NCI-H187 (cell line): ENCODE measurements at places on chromosomes 4 and X.

GRCh38 chr4:129978315-129978714, 882.4 kb downstream of the C4orf33 start:
- DNase-seq: no peak

DNA sequence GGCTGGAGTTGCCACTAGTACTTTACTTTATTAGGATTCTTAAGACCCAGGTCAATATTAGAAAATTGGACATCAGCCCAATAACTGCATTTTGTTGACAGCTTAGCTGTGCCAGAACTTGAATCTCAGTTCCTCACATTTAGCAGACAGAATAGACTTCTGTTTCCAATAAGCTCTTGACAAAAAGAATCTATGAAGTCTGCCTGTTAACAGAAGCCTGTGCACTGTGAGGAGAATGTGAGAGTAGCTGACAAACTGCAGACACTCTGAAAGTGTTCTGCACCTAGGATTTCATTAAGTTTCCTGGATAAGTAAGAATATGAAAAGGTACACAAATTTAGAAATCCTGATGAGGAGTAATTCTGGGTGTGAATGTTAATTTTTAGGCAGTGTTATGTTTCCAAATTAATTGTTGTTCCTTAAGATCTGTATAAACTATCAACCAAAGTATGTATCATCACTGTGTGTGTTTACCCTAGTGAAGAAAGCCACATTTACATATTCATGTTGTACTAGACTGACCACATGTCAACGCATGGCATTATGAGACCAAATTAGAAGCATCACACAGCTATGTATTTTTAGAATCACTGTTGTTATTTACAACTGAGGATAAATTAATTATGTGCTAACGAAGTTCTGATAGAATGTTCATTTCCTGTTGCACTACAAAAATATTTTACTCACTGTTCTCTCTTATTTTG, 756.4 kb upstream of the IGFBP7 start:
- DNase-seq: no peak

DNA sequence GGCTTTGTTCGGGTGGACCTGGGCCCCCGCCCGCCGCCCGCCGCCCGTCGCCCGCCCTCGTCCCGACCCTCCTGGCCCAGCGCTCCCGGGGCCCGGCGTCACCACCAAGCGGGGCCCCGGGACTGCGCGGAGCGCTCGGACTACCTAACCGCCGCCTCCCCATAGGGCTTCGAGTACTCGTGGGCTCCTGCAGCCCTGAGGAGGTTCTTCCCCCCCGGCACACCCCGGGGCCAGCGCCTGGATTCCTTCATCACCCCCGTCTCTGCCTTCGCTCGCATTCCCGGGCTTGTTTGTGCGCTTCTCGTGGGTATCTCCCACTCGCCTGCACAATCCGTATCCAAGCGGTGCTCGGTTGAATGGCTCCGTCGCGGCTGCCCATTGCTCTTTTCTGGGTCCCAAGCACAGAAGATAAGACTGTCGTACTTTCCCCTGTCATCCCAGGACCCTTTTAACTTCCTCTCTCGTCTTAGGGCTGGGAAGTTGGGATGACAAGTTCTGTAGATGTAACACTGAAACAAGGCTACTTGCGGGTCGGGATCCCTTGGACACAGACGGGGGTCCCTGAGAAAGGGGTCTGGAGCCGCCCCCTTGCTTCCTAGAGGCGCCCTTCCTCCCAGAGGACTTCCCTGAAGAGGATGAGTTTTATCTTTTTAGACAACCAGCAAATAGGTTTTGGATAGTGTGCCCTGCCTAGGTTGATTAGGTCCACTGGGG, 565 bp downstream of the MOB1B start:
- no peak for DNase-seq

GRCh38 chr4:83780053-83780733, 244.3 kb downstream of the GPAT3 start:
- DNase-seq: no peak

DNA sequence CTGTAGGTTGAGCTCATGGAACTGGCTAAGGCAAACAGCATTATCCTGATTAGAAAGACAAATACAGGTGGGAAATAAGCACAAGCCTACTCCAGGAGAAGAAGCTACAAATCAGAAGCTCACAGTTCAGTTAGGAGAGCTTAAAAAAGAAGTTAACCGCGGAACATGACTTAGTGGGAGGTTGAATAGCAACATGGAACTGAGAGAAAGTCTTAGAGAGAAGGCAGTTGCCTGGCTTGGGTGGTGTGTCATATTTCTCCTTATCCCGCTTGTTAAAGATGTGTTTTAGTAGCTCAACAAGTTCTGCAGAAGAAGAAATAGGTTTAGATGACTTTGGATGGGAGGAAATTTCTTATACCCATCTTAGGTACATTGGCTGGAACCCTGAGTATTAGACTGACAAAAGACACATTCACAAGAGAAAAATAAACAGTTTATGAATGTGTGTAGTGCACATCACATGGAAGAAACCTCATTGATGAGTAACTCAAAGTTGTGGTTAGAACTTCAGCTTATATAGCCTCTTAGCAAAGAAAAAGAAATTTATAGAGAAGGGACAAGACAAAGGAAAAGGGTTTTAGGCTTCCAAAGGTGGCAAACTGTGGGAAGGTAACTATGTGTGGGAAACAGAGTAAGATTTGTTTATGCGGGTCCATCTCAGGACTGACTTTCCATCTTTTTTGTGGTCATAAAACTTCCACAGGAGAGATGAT, 37.4 kb upstream of the RXFP1 start:
- DNase-seq: no peak

DNA sequence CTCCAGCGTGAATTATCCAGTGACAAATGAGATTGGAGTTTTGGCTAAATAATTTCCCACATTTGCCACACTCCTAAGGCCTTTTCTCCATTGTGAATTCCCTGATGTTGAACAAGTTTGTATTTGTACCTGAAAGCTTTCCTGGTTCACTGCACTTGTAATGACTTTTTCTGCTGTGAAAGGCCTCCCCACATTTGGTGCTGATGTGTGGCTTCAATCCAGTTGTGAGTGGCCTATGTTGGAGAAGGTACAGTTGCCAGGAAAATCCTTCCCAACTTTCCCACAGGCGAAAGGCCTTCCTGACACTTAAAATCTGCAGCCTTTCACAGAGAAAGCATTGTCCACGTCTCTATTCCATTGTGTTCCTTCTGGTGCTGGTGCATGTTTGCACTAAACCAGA, 17.3 kb upstream of the HPGD start:
- no peak for DNase-seq

DNA sequence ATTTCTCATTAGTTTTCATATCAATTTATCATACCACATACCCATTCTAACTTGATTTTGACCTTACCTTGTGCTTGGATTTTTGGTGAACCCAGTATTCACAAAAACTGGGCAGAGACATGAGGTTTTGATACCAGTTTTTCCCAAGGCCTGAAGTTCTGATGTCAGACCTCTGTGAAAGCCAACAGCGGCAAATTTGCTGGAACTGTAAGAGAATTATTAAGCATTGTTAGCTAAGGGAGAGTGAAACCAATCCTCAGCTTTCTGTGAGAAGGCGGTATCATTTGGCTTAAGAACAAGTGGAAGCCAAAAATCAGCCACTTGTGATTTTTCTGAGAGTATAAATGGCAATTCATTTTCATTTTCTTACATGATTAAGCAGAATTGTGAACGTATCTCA, 8.9 kb downstream of the HSD17B13 start:
- DNase-seq: no peak

- DNase-seq: no peak
Observed at GRCh38 chr4:20624793-20625374, 75.4 kb upstream of the PACRGL start.

- DNase-seq: peak; percentile 25
Observed at GRCh38 chrX:9656277-9656676, 109.4 kb downstream of the GPR143 start.

- no peak for DNase-seq
Observed at GRCh38 chr4:137812258-137812657, 280.0 kb upstream of the PCDH18 start.

DNA sequence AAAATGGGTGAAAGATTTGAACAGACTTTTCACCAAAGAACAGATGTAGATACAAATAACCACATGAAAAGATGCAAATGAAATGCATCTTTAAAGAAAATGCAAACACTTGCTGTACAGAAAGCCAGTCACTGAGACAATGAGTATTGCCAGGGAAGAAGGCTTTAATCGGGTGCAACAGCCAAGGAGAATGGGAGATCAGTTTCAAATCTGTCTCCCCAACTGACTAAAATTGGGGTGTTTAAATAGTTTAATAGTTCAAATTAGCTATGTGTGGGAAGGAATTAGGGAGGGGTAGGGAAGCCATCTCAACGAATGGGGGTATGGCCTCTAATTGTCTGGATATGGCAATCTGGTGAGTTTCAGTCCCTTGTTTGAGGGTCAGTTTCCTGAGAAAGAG, 295.4 kb downstream of the PTTG2 start:
- DNase-seq: no peak

- DNase-seq: no peak
Observed at GRCh38 chr4:93221771-93222170, 606.8 kb upstream of the ATOH1 start.

- DNase-seq: no peak
Observed at GRCh38 chrX:103586314-103586646, 965 bp downstream of the TCEAL4 start.

DNA sequence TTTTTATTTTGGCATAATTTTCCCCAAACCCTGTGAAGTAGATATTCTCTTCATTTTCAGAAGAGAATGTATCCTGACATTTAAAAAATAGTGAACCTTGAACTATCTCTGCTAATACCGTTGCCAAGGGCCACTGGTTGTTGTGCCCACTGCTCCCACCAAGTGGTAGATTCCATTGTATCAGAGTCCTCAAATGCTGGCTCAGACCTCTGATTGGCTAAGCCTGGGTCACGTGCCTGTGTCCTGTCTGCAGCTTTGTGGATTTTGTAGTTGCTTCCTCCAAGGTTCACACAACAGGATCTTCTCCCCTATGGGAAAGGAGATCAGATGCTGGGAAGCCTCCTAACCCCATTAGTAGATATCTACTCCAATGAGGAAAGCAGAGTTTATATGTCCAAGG, 104.8 kb upstream of the CASK start:
- DNase-seq: no peak

GRCh38 chrX:124028182-124028581, 66.7 kb downstream of the STAG2 start:
- no peak for DNase-seq

DNA sequence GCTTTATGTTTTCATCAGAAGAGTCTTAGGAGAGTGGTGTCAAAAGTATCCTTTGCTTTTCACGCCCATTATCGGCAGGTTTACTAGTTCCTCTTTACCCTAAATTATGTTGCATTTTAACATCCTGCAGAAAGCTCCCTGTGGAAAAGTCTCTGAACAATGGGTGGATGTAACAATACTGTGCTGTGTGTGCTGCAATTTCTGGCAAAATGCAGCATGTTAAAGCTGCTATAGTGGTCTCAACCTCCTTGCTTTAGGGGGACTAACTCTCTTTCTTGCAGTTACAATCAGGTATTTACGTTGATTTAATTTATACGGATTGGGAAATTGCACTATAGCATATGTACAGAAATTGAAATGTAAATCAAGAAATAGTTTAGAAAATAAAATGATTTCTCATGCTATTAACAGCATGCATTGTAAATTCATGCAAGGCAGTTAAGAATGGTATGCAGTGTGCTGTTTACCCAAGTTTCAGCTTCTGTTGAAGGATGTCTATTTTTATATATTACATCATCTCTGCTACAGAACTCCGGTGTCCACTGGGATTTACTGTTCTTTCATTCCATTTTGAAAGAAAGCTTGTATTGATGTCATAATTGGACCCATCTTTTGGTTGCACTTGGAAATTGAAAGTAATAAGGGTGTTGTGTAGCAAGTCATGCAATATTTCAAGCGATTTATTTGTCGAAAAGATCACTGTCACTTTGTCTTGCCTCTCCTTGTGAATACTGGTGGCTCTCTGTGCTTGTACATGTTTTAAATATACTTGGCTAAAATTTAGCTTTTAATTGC, 145.7 kb downstream of the RAPGEF2 start:
- DNase-seq: no peak

GRCh38 chr4:176539785-176540175, 220.0 kb downstream of the SPCS3 start:
- DNase-seq: no peak

DNA sequence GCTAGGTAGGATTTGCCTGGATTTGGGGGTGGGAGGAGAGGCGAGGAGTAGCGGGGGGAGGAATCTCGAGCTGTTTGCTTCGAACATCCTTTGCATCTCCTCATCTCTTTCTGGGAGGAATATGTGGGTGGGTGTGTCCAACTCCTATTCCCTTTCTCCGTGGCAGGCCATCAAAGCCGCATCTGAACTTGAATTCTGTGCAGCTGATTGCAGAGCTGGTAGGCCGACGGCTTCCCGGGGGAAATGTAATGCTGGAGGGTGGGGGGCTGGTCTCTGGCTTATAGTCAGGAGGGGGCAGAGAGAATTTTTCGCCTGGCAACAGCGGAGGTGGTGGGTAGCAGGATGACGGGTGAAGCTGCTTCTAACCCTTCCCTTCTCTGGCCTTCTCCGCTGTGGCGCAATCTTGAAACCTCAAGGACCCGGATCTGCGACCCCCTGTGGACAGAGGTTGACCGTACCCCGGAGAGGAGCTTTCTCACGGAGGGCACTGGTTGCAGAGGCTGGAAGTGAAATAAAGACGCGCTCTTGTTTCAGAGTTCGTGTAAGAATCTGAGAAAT, 628 bp downstream of the ZCCHC12 start:
- no peak for DNase-seq

GRCh38 chr4:184504385-184504784, 30.0 kb upstream of the IRF2 start:
- DNase-seq: no peak

DNA sequence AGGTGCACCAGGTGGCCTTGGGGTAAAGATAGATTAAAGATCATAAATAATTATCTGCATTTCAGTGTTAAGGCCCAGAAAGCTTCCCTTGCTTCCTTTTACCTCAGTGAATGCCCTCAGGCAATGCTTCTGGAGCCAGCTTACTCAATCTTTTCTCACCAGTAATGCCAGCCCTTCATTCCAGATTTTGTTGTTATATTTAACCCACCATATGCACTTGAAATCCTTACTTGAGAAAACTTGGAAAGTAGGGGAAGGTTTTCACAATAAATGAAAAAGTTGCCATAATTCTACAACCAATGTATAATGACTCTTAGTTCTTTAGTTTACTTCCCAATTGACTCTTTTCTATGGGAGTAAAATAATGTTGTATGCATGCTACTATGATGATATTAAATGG, 17.1 kb upstream of the PBDC1 start:
- no peak for DNase-seq

DNA sequence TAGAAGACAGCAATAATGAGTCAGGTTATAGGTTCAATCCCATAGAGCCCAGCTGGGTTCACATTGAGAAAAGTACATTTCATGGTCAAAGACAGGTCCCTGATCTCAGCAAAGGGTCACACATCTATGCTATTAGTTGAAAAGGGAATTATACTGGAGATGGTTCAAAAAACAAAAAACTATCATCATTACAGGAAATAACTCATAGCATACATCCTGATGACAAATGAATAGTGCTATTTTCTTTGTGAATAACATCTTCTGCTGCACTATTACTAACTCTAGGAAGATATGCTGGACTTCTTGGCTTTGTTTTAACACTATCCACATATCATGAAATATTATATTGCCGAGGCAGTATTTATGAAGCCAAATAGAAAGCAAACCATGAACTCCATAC, 202.5 kb upstream of the MAB21L2 start:
- DNase-seq: no peak
